ENCODE measurements at places on chromosomes 13 and 19.
A peak's percentile ranks its signal among the peaks of the same experiment; 100 is the strongest.

- no peak for DNase-seq
Measured at GRCh38 chr19:43809762-43810696, 7.8 kb upstream of the LYPD5 start.

- no peak for DNase-seq
Measured at GRCh38 chr13:36067746-36068381, 63.3 kb downstream of the DCLK1 start.

GRCh38 chr13:48505597-48506091 is 27.2 kb downstream of the RCBTB2 start:
- DNase-seq: peak; percentile 53

- DNase-seq: no peak
Measured at GRCh38 chr13:74907788-74908187, 574.2 kb downstream of the TBC1D4 start.

DNA sequence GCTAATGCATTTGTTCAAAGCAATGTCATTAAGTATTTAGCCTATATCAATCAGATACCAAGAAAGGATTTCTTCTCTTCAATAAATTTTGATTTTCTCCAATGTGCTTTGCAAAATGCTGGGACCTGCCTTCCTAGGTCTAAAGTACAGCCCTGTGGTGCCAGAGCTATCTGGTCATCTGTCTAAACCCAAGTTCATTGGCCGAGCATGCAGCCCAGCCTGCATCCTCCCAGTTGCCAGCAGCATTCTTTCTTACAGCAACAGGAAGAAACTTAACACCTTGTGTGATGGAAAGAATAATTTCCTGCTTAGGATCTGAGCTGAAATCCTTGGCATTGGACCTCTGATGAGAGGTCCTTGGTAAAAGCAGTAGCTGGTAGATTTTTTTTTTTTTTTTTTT is 310.0 kb downstream of the RBM26 start:
- DNase-seq: no peak

- DNase-seq: no peak
Measured at GRCh38 chr19:17125062-17125727, 49.6 kb downstream of the MYO9B start.

- no peak for DNase-seq
Measured at GRCh38 chr13:94711561-94712286, 621 bp downstream of the SOX21 start.

GRCh38 chr13:67792151-67792676 is 562.1 kb upstream of the PCDH9 start:
- no peak for DNase-seq

DNA sequence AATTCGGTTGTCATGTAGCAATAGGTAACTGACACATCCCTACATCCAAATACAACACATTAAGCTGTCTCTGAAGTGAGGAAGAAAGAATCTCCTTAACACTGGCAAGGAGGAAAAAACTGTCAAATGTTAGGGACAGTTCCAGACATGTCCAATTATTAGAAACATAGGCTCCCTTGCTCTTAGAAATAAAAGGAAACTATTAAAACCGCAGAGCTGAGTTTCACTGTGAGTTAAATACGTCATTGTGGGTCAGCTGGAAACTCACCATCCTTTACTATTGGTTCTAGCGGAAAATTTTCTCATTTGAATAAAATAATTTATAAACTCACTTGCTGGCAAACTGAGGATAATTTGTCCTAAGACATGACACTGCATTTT is 40.7 kb downstream of the STARD13 start:
- DNase-seq: no peak

- DNase-seq: no peak
Measured at GRCh38 chr19:45187421-45188100, 9.0 kb downstream of the BLOC1S3 start.

DNA sequence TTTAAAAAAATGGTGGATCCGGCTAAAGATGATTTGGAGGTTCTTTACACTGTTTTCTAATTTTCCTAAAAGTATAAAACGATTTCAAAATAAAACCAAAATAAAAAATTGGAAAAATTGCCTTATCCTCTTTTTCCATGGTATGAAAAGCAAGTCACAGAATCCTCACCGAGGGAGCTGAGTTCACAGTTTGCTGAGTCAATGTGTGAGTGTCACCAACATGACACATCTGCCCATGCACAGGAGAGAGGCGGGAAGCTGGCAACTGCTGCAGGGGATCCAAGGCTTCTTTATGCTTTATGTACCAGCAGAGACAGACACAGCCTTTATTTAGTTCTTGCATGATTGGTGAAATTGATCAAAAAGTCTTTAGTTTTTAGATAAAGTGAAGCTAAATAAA is 157.8 kb downstream of the TNFSF13B start:
- DNase-seq: no peak

- no peak for DNase-seq
Measured at GRCh38 chr13:42899266-42899665, 92.8 kb downstream of the EPSTI1 start.

- DNase-seq: no peak
Measured at GRCh38 chr13:30404207-30404606, 18.1 kb upstream of the UBE2L5 start.

- DNase-seq: no peak
Measured at GRCh38 chr13:105894697-105895096, 640.8 kb downstream of the EFNB2 start.

DNA sequence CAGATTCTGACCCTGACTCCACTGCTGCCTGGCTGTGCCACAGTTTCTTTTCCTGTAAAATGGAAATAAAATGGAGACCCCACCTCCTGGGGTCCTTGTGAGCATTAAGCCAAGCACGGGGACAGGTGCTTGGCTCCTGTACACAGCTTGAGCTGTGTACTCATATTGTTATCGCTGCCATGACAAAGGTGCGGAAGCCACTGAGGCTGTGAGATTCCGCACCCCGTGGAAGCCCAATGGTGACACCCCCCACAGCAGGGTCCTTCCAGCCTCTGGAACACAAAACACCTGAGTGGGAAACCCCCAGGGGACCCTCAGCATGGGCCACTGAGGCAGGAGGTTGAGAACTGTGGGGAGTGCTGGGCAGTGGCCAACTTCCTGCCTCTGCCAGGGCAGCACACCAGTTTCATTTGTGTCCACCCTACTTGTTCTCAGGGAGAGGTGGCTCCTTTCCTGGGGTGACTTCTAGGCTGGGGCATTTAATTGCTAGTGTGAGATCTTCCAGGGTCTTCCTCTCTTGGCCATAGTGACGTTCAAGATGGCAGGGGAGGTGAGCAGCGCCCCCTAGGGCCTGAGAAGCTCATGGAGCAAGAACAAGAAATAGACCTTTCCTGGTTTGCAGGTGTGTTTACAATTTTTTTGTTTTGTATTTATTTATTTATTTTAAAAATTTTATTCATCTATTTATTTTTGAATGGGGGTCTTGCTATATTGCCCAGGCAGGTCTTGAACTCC is 5.4 kb upstream of the JSRP1 start:
- DNase-seq: peak; percentile 61

GRCh38 chr13:107600971-107601370 is 614.4 kb downstream of the LIG4 start:
- no peak for DNase-seq

- no peak for DNase-seq
Measured at GRCh38 chr19:1896508-1896907, 8.7 kb upstream of the ADAT3 start.

DNA sequence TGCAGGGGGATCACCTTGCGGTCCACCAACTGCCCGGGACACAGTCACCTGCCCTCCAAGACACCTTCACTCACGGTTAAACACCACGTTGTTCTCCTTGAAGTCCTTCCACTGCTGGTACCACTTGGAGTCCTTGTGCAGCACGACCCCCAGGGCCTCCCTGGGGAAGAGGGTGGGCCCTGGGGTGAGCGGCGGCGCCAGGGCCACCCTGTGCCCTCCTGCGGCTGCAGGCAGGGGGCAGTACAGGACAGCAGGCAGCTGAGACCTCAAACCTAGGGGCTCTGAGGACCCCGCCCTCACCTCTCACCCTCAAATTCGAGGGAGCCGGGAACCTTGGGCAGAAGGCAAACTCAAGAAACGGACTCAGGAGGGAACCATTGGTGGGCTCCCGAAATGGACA is 7.5 kb upstream of the CTXN1 start:
- no peak for DNase-seq

GRCh38 chr19:54002495-54003315 is 11.3 kb downstream of the CACNG6 start:
- DNase-seq: no peak

- peak; percentile 75 for DNase-seq
Measured at GRCh38 chr19:14383661-14384555, 2.7 kb downstream of the ADGRE5 start.

GRCh38 chr19:45142726-45143110 is 18.1 kb downstream of the NKPD1 start:
- no peak for DNase-seq

DNA sequence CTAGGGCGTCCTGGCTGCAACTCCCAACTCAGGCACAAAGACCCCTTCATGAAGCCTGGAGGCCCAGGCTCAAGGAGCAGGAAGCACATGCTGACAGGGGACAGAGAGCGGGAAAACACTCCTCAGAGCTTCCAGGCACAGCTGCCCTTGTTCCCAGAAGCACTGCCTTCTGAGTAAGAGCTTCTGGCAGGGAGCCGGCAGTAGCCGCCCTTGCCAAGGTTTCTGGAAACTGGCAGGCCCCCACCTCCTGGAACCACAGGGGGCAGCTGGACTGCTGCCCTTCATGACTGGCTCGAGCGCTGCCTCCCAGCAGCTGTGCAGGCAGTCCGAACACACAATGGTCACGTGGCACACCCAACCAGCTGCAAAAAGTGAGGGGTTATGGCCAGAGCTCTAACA is 33.6 kb upstream of the EPHX3 start:
- no peak for DNase-seq

DNA sequence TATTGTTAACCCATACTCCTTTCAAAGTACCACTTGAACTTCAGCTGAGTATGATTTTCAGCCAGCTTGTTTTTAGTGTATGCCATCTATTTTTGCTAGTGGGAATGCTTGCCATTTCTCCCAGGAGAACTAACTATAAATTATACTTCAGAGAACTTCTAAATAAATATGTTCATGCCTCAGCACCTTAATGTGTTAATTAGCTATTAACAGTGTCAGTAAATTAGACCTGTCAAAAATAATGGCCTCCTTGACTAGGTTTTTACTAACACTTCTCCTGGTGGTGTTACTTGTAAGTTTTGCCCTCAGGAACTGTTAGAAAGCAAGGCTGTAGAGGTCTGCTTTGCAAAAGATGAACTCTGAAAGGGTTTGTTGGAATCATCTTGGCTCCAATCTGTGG is 4.5 kb downstream of the CLDN10 start:
- no peak for DNase-seq

DNA sequence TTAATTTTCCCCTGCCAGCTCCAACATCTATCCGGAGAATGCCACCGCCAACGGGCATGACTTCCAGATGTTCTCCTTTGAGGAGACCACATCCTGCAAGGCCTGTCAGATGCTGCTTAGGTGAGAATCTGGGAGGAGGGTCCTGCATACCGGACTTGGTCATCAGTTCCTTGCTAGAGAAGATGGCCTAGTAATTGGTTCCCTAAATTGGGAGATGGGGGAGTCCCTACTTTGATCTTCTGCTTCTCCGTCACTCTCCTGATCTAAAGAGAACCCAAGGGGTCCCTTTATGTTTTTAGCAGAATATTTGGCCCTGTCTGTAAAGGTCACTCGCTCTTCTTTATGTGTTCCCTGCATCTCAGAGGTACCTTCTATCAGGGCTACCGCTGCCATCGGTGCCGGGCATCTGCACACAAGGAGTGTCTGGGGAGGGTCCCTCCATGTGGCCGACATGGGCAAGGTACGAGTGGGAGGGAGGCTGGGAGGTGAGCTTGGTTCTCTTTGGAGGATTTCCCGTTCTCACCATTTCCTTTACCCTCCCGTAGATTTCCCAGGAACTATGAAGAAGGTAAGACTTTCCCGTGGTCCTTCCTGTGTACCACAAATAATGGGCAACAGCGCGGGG is 54.1 kb upstream of the ADGRE1 start:
- DNase-seq: no peak

- DNase-seq: no peak
Measured at GRCh38 chr13:84730376-84730775, 848.1 kb upstream of the SLITRK1 start.

DNA sequence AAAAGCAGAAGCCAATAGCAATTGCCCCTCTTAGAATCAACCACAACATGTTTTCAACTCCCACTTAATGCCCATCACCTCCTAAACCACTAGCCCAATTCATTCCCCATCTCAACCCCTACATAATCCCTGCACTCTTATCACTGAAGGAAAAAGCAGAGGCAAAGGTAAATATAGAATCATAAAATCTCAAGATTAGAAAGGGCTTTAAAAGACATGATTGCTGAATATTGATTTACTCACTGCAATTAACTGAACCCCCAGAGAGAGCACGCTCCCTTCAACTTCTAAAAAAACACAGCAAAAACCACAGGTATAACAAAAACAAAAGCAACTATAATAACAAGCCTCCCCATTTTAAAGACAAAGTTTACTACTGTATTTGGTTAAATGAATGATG is 15.1 kb upstream of the POU4F1 start:
- DNase-seq: no peak

- no peak for DNase-seq
Measured at GRCh38 chr19:42191855-42192254, 25.6 kb downstream of the DEDD2 start.

Data from CD4-positive, alpha-beta T cell treated with Interferon gamma for 1 hour (primary cell).